ENCODE measurements at places on chromosomes 6 and 20.

DNA sequence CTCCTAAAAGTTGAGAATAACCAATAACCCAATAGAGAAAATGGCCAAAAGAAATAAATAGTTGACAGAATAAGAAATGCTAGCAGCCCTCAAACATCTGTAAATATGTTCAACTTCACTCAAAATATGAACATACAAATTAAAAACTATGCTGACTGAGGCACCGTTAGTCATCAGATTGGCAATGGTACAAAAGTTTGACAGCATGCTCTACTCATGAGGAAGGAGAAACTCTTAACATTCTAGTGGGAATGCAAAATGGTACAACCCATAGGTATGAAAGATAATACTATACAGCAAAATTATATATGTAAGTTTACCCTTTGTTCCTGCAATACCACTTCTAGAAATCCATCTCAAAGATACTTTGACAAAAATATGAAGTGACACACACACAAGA lies 1.6 kb upstream of the ZSCAN12 start:
- DNase-seq: no peak

DNA sequence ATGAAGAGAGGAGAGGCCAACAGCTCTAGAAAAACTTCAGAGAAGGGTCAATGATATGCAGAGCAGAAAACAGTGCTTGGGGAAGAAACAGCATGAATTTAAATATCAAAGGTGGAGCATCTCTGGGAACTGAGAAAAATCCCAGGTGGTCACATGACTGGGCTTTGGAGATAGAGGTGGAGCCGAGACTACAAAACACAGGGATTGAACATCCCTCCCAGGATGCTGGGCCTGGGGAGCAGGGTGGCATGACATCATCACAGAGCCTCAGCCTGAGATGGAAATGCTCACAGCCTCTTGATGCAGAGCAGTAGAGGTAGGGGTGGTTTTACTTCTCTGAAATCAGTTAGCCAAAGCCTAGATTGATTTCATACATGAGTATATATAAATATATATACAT lies 529.5 kb downstream of the PRKN start:
- no peak for DNase-seq

DNA sequence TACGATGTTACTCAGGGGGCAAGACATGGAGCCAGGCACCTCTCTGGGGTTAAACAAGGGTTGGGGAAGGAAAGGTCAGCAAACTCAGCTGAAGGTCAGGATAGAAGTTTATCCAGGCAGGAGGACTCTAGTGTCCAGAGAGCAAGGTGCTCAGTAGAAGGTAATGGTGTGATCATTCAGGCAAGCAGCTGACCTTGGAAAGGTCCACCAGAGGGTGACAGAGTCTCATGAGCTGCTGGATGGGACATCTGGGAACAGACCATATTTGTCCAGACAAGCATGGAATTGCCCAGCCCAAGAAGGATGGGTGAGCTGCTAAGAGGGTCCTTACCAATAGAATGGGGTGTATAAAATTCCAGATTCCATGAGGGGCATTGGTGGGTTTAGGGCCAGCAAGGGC lies 89.5 kb downstream of the MAP3K7 start:
- DNase-seq: no peak

DNA sequence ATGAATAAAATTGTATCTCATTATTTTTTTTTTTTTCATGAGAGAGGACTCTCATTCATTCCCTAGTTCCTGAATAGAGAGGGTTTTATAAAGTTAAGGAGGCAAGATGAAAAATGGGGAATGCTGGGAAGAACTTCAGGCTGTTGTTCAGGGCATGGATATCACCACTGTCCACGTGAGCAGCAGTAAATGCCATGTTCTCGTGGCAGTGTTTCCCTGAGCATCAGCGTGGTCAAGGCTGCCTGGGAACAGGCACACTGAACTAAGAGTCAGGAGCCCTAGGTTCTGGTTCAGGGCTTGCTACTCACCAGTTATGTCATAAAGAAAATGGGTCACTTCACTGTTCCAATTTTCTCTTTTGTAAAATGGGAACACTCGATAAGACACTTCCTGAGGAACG lies 93.2 kb downstream of the MAN1A1 start:
- DNase-seq: no peak

DNA sequence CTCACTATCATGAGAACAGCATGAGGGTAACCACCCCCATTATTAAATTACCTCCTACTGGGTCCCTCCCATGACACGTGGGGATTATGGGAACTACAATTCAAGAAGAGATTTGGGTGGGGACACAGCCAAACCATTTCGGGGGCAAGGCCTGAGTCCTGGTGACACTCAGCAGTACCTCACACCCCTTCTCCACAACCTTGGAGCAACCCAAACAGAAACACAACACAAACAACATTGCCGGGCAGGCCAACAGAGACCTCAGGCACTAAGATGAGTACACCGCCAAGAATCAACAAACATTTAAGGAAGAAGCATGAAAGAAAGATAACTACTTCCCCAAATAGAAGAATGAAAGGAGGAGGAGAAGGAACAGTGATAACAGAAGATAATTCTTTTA lies 16.9 kb downstream of the MOCS1 start:
- DNase-seq: no peak

GRCh38 chr6:152220786-152221185 lies 413.3 kb downstream of the ESR1 start:
- DNase-seq: no peak

DNA sequence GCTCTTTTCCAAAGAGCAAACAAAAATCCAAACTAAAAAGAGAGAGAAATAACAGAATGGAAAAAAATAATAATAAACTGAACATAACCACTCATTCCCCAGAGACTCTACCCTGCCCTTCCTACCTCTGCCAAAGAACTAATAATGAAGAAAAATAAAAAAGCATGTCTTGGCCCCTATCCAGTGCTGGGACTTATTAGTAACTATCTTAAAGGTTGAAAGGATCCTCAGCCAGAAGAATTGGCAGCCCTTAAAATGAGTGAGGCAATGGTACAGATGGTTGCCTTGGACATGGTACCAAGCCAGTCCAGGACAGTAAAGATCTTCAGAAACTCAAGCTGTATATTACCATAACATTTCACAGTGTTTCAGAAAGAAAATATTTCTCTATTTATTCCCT lies 279.3 kb downstream of the HACE1 start:
- DNase-seq: no peak

Measured in cerebellar nuclear complex (tissue), 1 donor.